ENCODE measurements at places on chromosomes 6 and 20.
A peak's percentile ranks its signal among the peaks of the same experiment; 100 is the strongest.

GRCh38 chr6:43171707-43172103 is 636 bp downstream of the SRF start:
- DNase-seq = no peak

GRCh38 chr20:50580016-50580747 is 70.0 kb downstream of the PTPN1 start:
- peak; percentile 32 for DNase-seq

DNA sequence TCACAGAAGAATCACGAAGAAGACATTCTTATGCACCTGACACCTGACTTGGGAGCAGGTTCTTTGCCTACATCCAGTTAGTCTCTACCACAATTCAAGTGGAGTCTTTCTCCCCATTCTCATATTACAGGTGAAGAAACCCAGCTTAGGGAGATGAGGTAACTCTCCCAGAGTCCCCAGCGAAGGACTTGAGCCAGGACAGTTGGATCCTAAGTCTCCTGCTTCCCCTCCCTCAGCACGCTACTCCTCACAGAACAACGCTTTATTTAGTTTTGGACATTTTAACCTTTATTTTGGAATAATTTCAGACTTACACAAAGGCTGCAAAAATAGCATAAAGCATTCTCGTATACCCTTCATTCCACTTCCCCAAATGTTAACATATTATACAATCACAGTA is 824 bp upstream of the CSTL1 start:
- DNase-seq = no peak

- no peak for DNase-seq
Measured at GRCh38 chr6:111406200-111406721, 76.8 kb downstream of the REV3L start.

DNA sequence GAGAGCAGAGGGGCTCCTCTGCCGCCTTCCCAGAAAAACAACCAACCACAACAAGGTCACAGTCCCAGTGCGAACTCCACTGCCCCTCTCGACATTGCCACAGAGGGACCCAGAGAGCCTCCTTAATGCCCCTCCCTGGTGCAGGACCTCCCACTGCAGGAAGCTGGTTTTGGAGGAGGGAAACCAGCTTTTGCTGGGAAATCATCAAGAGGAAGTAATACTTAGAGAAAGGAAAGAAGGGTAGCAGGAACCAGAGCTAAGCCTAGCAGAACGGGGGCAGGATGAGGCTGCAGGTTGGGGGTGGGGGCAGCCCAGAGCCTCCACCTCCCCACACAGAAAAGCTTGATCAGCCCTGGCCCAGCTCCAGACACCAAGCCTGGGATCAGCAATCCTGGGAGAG is 37.7 kb upstream of the SIRPA start:
- DNase-seq = no peak

DNA sequence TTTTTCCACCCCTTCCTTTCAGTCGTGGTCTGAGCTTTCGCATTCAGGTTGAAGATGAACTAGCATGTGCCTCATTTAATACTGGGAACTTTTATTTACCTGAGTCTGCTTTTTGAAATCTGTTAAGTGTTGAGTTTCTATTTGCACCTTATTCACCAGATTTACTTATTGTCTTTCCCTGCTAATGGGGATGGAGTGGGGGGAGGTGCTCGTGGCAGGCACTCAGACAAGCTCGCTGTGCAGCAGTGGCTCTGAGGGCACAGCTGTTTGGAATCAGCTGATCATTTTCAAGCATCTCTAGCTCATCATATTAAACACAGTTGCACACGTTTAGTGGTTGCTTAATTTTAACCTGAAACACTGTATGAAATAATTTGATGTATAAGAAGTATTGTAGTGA is 35.6 kb downstream of the UTRN start:
- no peak for DNase-seq

- no peak for DNase-seq
Measured at GRCh38 chr6:4884646-4885340, 108.6 kb downstream of the CDYL start.

- DNase-seq = no peak
Measured at GRCh38 chr6:37559501-37559900, 59.8 kb upstream of the CCDC167 start.

- DNase-seq = no peak
Measured at GRCh38 chr6:41426438-41426851, 91.0 kb downstream of the NCR2 start.

GRCh38 chr6:136526196-136526930 is 23.9 kb downstream of the MAP7 start:
- DNase-seq = peak; percentile 20

DNA sequence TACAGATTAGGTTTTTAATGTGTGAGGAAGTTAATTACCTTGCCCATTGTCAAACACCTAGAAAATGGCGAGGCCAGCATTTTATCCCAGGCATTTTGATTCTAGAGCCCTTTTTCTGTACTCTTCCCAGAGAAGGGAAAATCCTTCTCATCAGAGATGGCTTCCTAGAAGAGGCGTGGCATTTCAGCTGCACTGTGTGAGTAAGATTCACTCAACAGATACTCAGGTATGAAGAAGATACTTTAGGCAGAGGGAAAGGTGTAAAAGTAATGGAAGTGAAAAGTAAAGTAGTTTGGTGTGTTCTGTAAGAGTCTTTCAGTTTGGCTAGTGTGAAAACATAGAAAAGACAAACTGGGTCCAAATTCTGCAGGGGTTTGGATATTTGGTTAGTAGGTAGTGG is 113.8 kb downstream of the MAP3K4 start:
- DNase-seq = no peak

DNA sequence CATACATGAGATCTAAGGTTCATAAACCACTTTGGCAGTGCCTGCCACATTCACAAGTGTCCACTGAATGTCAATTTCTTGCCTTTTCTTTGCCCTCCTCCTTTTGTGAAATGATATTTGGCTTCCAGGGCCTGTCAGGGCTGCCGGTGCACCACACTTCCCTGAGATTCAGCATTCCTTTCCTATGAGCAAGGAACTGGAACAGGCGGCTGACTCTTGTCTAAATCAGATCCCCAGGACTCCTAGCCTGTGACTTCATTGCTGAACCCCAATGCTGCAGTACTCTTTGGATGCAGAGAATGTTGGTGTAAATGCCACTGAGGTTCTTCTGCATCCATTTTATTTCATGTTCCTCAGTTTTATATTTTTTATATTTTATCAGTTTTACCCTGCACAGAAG is 172.2 kb downstream of the ARID1B start:
- no peak for DNase-seq

GRCh38 chr6:2630359-2630758 is 120.4 kb downstream of the MYLK4 start:
- DNase-seq = no peak

- DNase-seq = no peak
Measured at GRCh38 chr6:32424589-32425300, 14.9 kb upstream of the HLA-DRA start.

DNA sequence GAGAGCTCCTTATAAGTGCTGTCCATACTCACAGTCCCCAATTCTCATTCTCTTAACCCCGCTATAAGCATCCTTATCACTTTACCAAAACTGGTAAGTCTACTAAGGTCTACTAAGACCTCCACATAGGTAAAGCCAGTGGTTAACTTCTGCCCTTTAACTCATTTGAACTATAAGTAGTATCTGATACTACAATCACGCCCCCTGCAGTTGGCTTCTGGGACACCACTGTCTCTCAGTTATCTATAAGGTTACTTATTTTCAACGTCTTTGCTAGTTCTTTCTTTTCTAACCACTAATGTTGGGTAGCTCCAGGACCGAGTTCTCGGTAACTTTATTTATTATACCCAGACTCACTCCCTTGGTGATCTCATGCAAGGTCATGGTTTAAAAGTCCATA is 142.6 kb downstream of the ARHGAP18 start:
- DNase-seq = no peak

DNA sequence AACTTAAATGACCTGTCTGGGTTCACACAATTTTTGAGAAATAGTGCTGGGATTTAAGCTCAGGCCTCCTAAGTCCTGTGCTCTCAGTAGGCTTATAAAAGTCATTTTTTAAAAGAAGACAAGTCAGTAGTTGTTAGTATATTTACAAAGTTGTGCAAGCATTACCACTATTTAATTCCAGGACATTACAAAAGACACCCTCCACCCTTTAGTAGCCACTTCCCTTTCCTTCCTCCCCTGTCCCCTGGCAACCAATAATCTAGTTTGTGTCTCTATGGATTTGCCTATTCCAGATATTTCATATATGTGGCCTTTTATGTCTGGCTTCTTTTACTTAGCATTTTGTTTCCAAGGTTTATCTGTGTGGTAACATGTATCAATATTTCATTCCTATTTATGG is 37.6 kb downstream of the HMGN3 start:
- DNase-seq = no peak

- DNase-seq = no peak
Measured at GRCh38 chr6:145147559-145147958, 587.8 kb downstream of the EPM2A start.

DNA sequence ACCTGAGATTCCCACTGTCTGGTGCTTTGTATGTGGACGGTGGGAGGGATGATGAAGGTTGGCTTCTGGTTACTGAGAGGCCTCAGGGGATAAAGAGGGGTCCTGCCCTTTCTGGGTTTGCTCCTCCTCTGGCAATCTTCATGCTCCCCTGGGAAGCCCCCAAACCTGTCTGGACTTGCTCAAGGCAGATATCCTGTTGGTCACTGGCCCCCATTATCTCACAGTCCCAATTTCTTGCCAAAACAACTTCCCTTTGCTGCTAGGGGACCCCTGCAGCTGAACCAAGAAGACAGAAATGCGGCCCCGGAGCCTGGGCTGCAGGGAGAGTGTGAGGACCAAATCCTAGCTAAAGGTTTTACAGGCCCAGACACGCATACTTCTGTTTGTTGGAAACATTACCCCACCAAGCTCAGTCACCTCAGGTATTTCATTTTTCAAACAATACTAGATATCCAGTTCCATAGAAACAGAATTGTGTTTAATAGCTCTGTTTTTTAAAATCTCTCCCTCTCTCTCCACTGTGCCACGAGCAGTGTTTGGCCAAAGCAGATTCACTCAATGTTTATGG is 63.4 kb upstream of the MRPS10 start:
- DNase-seq = no peak

DNA sequence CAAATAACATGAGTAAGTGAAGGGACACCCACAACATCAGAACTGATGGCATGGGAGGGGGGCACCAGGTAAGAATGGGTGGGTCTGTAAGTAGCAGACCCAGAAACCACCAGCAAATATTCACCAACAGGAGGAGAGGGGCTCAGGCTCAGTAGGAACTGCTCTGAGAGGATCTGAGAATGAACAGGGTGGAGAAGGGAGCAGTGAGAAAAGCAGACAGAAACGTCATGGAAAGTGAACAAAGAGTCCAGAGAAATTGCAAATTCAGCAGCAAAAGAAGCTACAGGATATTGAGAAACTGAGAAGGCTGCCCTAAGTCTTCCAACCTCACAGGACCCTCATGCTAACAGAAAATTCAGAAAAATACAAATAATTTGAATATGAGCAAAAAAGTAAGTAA is 121.3 kb downstream of the KIF16B start:
- no peak for DNase-seq

GRCh38 chr6:18219591-18219990 is 44.7 kb downstream of the DEK start:
- DNase-seq = no peak

- DNase-seq = no peak
Measured at GRCh38 chr6:30948811-30949210, 8.0 kb downstream of the MUCL3 start.

- no peak for DNase-seq
Measured at GRCh38 chr6:50984135-50984534, 165.5 kb downstream of the TFAP2B start.

DNA sequence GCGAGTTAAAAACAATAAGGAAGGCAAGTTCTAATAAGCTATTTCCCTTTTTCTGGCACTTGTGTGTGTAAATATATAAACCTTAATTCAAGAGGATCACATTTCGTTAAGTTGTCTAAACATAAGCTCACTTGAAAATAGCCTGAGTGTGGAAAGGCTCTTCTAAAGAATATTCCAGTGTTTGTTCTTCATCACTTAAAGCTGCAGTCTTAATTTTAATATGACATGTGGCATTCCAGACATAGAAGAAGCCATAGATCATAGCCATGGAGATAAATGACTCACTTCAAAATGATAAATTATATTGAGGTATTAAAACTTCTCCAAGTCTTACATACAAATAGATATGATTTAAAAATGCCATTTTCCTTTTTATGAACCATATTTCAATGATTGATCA is 42.1 kb downstream of the IYD start:
- DNase-seq = no peak

- DNase-seq = no peak
Measured at GRCh38 chr6:83417880-83418663, 12.8 kb downstream of the ME1 start.

GRCh38 chr20:5686384-5687105 is 63.7 kb upstream of the SHLD1 start:
- no peak for DNase-seq

GRCh38 chr20:23946206-23946605 is 42.4 kb downstream of the GGTLC1 start:
- no peak for DNase-seq

DNA sequence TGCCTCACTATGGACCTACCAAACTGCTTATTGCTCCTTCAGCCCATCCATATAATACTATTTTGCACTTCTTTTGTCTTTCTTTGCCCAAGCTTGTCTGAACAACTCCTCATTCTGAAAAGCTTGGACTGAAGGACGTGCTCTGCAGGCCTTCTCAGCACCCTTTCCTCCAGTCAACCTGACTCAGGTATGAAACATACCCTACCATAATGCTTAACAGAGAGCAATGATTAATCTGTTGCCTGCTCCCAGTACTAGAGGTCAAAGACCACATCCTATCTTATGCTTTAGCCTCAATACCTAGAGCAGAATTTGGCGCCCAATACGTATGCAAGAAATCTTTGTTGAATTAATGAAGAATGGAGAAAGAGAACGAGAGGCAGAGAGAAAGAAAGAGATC is 55.2 kb downstream of the ATXN1 start:
- no peak for DNase-seq

DNA sequence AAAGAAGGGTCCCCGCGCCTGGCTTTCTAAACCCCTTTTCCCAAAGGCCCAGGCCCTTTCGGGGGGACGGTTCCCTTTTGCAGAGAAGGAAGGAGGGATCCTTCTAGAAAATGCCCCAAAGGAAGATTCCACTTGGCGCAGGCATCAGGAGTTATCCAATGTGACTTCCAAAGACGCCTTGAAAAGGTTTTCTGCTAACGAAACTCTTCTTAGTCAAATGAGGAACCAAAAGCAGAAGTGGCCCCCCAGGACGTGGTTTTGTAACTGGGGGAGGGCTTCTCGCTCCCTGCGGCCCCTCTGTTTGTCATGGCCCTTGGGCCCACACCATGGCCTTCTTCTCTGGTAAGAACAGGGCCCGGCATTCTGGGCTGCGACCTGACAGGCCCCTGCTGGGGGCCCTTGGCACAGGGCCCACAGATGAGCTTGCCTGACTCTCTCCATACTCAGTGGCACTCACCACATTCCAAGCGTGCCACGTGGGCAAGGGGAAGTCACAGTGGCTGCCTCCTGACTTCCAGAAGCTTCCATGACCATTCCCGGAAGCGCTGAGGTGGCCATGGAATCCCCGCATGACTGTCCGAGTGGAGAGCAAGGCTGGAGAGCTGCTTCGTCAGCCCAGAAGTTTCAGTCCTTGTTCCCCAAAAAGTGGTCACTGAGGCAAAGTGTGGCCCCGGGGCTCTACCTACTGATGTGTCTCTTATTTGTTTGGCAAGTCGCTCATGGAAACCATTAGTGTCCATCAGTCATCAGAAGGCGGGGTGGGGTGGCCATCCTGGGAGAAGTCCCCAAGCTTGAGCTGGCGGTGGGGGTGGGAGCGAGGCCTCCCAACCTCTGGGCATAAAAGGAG is 834 bp upstream of the CTSZ start:
- no peak for DNase-seq
